ENCODE measurements at places on chromosomes 6 and 20.

GRCh38 chr6:55953335-55953734 lies 77.9 kb upstream of the BMP5 start:
- peak; percentile 38 for DNase-seq

- no peak for DNase-seq
These were observed 107.7 kb upstream of the ATXN1 start for GRCh38 chr6:16868968-16869367.

GRCh38 chr6:19836799-19837510 lies at the start of gene ID4:
ID4 (plus strand) TSS chr6:19837370; CDS start chr6:19837755, 385 bp downstream.
- no peak for DNase-seq

GRCh38 chr20:34607066-34607465 lies 48.5 kb downstream of the MAP1LC3A start:
- no peak for DNase-seq

- no peak for DNase-seq
These were observed 45.8 kb upstream of the SCML4 start for GRCh38 chr6:107869871-107870270.

- DNase-seq = no peak
These were observed 680 bp downstream of the HLA-DPB1 start for GRCh38 chr6:33076406-33076934.

GRCh38 chr20:19253916-19254820 lies 41.7 kb downstream of the SLC24A3 start:
- DNase-seq = no peak

DNA sequence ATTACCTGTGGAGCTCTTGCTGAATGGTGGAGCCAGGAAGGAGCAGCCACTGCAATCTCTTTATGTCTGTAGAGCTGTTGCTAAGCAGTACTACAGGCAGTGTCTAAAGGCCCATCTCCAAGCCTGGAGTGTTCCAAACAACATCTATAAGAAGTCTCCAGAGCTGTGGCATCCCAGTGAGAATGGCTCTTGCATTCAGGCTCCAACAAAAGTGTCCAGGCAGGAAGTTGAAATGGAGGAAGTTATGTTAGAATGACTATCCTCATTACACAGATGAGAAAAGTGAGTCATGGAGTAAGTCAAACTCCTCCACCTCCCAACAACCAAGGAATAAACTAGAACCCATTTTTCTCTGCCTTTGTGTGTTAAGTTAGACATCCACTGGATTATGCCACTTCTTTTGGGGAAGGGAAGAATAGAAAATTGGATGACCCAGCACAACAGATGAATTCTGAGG lies 288.5 kb upstream of the STXBP5 start:
- DNase-seq = no peak

- no peak for DNase-seq
These were observed 170.6 kb upstream of the QKI start for GRCh38 chr6:163243692-163244589.

GRCh38 chr6:19860235-19860877 lies 23.2 kb downstream of the ID4 start:
- DNase-seq = no peak

GRCh38 chr6:144912474-144912873 lies 627.3 kb downstream of the UTRN start:
- no peak for DNase-seq

GRCh38 chr6:79538106-79538971 lies 1.1 kb upstream of the LCA5 start:
- peak; percentile 24 for DNase-seq

DNA sequence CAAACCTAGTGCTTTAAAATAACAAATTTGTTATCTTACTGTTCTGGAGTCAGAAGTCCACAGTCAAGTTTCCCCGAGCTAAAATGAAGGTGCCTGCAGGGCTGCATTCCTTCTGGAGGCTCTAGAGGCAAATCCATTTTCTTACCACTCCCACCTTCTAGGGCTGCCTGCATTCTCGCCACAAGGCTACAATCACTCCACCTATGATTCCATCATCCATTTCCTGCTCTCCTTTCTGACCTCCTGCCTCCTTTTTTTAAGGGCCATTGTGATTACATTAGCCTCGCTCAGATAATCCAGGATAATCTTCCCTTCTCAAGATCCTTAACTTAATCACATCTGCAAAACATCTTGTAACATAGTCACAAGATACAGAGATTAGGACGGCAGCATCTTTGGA lies 42.4 kb upstream of the SIRT5 start:
- no peak for DNase-seq

DNA sequence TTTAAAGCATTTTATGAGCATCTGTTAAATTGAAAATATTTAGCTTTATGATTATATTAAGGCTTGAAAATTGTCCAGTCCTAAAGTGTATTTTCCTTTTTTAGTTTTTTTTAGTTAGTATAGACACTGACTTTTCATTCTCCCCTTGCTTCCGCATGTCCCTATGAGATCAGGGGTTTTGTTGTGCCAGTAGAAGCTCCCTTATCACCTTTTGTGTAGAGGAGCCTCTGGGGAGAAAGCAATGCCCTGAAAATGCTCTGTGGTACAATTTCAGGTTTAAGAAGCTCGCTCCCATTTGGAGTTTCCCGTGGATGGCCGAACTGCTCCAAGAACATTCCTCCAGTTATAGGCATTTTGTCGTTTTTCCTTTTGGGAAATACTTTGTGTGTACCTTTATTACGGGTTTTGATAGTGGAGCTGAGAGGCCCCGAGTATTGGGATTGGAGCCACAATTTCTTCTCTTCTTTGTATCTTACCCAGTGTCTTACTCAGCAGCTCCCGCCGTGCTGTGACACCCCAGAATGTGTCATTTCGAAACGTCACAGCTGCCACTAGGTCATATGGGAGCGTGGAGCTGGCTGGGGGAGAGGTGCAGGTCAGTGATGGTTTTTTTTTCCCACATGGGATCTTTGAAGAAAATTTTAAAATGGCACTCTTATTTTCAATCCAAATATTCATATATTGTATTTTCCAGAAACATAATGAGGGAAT lies 49.9 kb downstream of the RPRD1B start:
- no peak for DNase-seq

DNA sequence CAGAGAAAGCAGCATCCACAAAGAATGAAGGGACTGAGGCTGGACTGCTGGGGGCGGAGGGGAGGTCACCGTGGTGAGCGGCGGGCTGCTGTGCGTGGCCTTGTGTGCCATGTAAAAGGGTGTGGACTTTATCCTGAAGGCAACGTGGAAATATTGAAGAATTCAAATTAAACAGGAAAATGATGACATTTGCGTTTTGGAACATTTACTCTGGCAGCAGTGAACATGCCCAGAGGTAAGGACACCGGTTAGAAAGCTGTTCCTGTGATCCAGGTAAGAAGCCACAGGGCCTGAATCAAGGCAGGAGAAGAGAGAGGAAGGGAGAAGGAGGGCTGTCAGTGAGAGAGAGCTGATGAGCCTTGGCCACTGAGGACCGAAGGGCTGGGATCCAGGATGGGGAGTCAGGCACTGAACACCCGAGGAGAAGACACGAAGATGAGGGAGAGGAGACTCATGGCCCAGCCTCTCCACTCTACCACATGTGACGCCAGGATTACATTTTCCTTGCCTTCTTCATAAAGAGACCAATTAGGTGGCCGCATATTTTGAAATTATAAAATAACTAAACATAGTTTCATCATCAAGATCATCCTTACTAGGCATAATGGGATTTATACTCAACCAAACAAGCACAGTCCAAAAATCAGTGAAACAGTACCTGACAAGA lies 58.4 kb downstream of the TRAM2 start:
- no peak for DNase-seq

- no peak for DNase-seq
These were observed 51.5 kb downstream of the SLC23A2 start for GRCh38 chr20:4949833-4950178.

GRCh38 chr6:142822383-142822782 lies 122.6 kb downstream of the HIVEP2 start:
- no peak for DNase-seq

- DNase-seq = no peak
These were observed 29.7 kb downstream of the PDRG1 start for GRCh38 chr20:31922181-31922580.

- DNase-seq = peak; percentile 74
These were observed 46.8 kb downstream of the PYGB start for GRCh38 chr20:25294459-25295385.

- DNase-seq = no peak
These were observed 754 bp downstream of the RPS10 start for GRCh38 chr6:34425132-34425497.

DNA sequence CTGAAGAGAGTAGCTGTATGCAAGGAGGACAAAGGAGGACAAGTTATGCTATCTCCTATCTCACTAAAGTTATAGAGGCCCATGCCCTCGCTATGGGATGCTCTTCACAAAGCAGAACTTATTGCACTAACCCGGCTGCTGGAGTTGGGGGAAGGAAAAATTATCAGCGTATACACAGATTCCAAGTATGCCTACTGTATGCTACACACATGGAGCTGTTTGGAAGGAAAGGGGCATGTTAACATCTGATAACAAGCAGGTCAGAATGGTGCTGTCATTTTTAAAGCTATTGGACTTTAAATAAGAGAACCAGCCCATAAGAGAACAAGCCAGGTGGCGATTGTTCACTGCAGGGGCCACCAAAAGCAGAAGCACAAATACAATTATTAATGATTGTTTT lies 20.3 kb upstream of the BTN3A2 start:
- DNase-seq = no peak

GRCh38 chr6:87668013-87668412 lies 34.0 kb downstream of the AKIRIN2 start:
- no peak for DNase-seq
